ENCODE measurements at places on chromosomes 3 and 15.
A peak's percentile ranks its signal among the peaks of the same experiment; 100 is the strongest.

- no peak for DNase-seq
Observed at GRCh38 chr3:197736010-197736490, 654 bp downstream of the RUBCN start.

DNA sequence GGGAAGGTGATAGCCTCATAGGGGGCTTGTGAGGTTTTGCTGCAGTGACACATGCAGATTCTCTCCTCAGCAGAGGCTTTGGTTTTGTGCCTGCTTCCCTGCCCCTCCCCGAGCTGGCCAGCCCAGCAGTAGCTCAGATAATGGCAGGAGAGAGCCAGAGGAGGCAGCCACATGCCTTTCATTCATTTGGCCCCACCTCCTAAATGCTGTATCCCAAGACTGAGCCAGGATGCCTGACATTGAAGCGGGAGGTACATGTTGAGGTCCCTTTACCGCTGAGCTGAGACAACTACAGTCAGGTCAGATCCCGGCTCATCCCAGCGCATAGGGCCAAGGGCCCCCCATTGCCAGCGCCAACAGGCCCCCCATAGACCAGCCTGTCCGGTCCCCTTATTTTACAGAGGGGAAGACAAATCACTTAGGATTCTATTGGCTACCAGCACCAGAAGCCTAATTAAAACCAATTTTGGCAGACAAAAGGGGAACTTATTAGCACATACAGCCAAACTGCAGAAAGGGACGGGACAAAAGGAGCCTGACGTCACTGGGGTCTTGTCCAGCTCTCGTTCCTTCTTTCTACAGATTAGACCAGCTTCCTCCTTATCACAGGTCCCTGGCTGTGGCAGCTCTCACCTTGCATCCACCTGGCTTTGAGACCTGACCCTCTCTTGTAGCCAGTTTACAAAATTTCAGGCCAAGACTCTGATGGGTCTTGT is 12.1 kb upstream of the POLG start:
- DNase-seq: no peak

DNA sequence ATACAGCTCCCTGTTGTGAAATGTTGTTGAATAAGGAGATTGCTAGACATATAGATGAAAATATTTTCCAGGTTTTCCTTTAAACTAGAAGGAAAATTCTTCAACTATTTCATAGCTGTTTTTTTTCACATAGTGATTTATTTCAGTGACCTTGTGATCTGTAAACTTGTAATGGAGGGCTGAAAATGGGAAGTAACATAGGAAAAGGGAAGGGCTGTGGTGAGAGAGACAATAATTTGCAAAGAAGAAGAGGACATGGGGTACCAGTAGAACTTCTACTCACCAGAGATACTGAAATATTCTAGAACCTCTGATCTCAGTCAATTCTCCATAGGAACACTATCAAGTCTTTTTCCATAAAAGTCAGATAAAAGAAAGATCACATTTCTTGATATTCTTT is 60.4 kb downstream of the PLS1 start:
- no peak for DNase-seq

GRCh38 chr3:197372047-197372661 is 73.7 kb upstream of the DLG1 start:
- peak; percentile 87 for DNase-seq

DNA sequence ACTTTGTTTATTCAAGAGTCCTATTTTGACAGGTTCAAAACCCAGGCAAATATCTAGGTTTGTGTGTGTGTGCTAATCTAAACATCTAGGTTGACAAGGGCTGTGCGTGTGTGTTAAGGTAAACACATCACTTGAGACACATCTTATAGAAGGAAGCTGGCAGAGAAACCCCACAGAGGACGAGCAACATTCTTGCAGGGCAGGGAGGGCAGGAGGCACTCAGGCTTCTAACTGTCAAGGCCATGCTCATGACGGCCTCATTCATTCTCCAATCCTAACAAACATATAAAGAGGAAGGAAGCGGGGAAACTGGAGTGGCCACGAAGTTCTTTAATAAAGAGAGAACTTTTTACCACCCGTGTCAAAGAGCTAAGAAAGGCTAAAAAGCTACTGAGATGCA is 43.4 kb downstream of the SLCO2A1 start:
- DNase-seq: no peak

- DNase-seq: no peak
Observed at GRCh38 chr3:13824521-13825310, 55.2 kb downstream of the WNT7A start.

GRCh38 chr3:131142580-131142979 is 115.9 kb downstream of the NEK11 start:
- DNase-seq: no peak

DNA sequence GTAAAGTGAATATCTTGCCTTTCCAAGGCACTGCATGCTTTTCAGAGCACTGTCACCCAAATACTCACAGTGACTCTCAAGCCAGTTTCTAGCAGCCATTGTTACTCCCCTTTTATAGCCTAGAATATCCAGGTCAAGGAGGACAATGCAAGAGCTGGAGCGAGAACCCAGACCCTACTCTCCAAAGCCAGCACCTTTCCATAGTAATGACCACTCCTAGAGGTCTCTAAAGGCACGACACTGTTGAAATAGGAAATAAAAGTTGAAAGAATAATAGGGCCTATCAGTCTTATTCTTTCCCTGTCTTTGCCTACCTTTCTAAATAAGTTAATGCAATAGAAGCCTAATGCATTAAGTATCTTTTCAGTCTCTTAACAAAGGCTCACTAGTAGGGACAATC is 33.6 kb upstream of the DUT start:
- DNase-seq: no peak

DNA sequence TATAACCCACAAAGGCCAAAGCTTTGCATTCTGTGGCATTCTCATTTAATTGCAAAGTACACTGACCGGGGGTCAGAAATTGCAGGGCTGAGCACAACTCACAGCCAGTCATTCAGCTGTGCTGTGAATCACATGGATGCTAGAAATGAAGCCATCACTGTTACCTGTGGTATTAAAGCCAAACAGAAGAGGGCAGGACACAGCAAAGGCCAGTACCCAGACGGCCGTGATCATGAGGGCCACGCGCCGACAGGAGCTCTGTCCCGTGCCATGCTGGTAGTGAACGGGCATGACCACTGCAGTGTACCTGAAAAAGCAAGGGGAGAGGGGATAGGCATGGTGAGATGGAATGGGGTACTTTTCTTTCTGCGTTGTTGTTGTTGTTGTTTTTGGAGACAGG is 31.6 kb downstream of the DRD3 start:
- no peak for DNase-seq

GRCh38 chr15:63392361-63393009 is 10.8 kb upstream of the CA12 start:
- no peak for DNase-seq

All from amniotic epithelial cell (primary cell).